Articular chondrocyte of knee joint (primary cell): ENCODE measurements at places on chromosomes 5 and 9. TPM values are rescaled to one million over a fixed set of nuclear protein-coding genes. Genes with fewer than 3 reads are reported as not detected.

The ERCC8 gene
- 27.7 and 28.2 TPM in 2 replicates for total RNA-seq

The PLAC8L1 gene
- total RNA-seq, result not detected in 2 replicates

The GGTA1 gene
- 0.13 and 0.32 TPM in 2 replicates for total RNA-seq

The FOXD4L3 gene
- total RNA-seq, result not detected in 2 replicates

The GALNT10 gene
- 73.2 and 87.9 TPM in 2 replicates for total RNA-seq

The ZNF618 gene
- total RNA-seq, result 6.6 and 9.8 TPM in 2 replicates

The FAM153A gene
- not detected in 2 replicates for total RNA-seq

The FABP6 gene
- not detected in 2 replicates for total RNA-seq

The FCHSD1 gene
- 20.2 and 29.4 TPM in 2 replicates for total RNA-seq

The FOXD4L6 gene
- total RNA-seq, result 0.13 TPM in 1 of 2 replicates, not detected in the other

The DMRT3 gene
- not detected in 2 replicates for total RNA-seq

The MYMK gene
- total RNA-seq, result not detected in 2 replicates

The PCDHGB2 gene
- 6.5 and 6.8 TPM in 2 replicates for total RNA-seq

The LCNL1 gene
- 0.11 and 0.65 TPM in 2 replicates for total RNA-seq

The AK6 gene
- total RNA-seq, result 34.0 and 40.3 TPM in 2 replicates

The PAEP gene
- not detected in 2 replicates for total RNA-seq

The ZBED3 gene
- 1.1 and 1.4 TPM in 2 replicates for total RNA-seq

The GBGT1 gene
- 7.4 and 9.5 TPM in 2 replicates for total RNA-seq

The SUSD1 gene
- total RNA-seq, result 20.4 and 29.9 TPM in 2 replicates

The GPR150 gene
- under 0.01 TPM in 1 of 2 replicates, not detected in the other for total RNA-seq

The SLC1A1 gene
- total RNA-seq, result 18.4 TPM in 2 replicates
